ENCODE measurements at places on chromosomes 7 and 10.

GRCh38 chr7:28630350-28630749 lies 218.0 kb downstream of the CREB5 start:
- no peaks in the 10 kb centered on the region for H3K27me3 ChIP-seq
- no peak overlapping the region for H3K4me3 ChIP-seq
- no peak overlapping the region for H3K27ac ChIP-seq
- H3K4me1 ChIP-seq: peaks cover 26% of the 10 kb centered on the region
- no peak for DNase-seq
- no peaks in the 10 kb centered on the region for H3K36me3 ChIP-seq

DNA sequence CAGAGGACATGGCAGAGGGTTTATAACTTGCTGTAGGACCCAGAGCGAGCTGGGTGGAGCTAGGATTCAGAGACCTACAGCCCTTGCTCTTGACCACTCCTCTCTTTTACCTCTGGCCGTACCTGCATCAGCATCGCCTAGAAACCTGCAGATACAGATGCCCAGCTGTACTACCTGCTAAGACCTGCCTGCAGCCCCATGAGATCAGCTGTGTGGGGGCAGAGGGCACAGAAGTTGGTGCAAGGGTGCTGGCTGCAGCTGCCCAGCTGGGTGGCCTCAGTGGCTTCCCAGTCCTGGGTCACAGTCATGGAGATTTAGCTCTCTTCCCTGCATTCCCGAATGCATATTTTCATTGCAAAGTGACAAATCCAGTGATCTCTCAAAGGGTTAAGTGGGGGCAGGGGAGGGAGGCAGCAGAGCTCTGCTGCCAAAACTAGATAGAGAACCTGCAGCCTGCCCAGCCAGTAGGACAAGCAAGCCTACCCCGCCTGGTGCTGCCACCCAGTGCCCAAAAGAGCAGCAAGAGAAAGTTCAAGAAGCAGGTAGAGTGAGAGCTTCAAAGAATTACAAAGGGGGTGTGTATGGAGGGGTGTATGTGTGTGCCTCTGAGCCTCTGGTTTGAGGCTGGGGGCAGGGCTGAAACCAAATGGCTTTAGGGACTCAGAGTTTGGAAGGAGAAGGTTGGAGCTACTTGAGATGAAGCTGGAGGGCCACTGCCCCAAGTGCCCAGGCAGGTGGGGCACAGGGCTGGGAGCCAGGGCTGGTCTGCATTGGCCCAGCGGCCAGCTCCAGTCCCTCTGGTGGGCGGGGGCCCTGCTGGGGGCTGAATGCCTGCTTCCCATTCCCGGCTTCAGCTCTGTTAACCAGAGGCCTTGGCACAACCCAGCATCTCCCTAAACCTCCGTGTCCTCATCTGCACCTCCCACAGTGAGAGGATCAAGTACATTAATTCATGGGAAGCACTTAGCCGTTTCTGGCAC lies 6.9 kb downstream of the FAM241B start:
- peaks cover 9% of the 10 kb centered on the region for H3K4me1 ChIP-seq
- no peaks in the 10 kb centered on the region for H3K27me3 ChIP-seq
- no peak overlapping the region for H3K27ac ChIP-seq

GRCh38 chr7:76318488-76319353 lies 16.2 kb downstream of the HSPB1 start:
- H3K27ac ChIP-seq: peak overlapping the region; percentile 99
- no peak for DNase-seq
- H3K36me3 ChIP-seq: peaks cover 5% of the 10 kb centered on the region

DNA sequence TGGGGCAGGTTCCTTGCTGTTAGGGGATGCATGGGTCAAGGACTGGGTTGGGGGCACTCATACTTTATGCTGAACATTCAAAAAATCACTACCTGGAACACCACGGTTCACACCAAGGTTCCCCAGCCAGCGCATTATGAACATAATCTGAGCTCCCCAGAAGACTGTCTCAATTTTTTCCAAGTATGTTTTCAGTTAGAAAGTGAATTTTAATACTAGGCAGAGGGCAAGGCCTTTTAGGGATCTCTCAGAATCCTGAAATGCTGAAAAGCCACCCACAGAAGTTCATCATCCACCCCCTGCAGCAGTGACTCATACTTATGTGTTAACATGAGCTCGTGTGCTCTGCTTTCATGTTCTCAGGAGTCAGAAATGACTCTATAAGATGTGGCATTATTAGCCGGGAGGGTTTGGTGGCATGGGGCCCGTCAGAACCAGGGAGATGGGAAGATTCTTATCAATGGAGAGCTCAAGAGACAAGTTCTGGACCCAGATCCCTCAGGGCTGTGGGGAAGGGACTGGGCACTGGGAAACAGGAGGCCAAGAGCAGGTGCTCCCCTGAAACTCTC lies 185.2 kb upstream of the ITGB1 start:
- H3K36me3 ChIP-seq: no peaks in the 10 kb centered on the region
- no peak for DNase-seq
- H3K4me3 ChIP-seq: no peak overlapping the region
- H3K27me3 ChIP-seq: no peaks in the 10 kb centered on the region
- no peaks in the 10 kb centered on the region for H3K4me1 ChIP-seq

GRCh38 chr10:75294031-75294437 lies 58.3 kb upstream of the COMTD1 start:
- peaks cover 22% of the 10 kb centered on the region for H3K4me1 ChIP-seq
- no peaks in the 10 kb centered on the region for H3K27me3 ChIP-seq
- DNase-seq: no peak
- peak overlapping the region; percentile 93 for H3K27ac ChIP-seq

DNA sequence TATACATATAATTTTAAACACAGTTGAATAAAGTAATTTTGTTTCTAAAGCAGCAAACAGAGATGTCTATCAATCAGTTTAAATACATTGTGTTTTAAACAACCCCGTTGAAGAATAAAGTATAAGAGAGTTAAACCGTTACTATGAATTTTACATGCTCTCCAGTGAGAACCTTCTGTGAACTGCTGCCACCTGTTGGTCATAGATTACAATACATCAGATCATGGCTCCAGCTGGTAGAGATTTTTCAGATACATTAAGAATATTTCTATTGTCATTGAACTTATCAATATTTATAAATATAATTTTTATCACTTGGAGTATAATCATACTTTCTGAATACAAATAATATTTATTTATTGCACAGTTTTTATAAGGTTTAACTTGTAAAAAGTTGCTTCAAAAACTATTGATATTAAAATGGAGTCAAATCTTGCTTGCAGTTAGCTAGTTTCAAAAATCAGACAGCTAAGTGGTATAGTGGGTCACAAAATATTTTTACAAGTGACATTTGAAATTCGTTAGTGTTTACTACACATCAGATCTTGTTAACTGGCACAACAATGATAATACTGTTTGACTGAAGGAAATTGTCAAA lies 561.2 kb upstream of the PHF14 start:
- no peaks in the 10 kb centered on the region for H3K36me3 ChIP-seq
- no peak for DNase-seq
- H3K27me3 ChIP-seq: no peaks in the 10 kb centered on the region

DNA sequence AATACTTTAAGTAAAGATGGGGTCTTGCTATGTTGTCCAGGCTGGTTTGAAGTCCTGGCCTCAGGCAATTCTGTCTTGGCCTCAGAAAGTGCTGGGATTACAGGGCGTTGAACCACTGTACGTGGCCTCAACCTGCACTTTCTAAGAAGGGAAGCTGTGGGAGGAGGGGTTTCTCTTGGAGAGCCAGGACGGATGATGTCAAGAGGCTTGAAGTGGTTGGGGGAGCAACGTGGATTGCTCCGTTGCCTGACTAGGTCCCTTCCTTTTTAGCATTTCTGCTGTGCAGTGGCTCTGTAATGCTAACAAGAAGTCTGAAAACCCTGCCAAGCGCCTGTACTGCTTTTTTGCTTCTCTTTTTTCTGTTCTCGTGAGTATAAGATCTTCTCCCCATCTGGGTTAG lies 7.2 kb downstream of the BUD23 start:
- H3K27me3 ChIP-seq: no peaks in the 10 kb centered on the region
- H3K4me1 ChIP-seq: peaks cover under 1% of the 10 kb centered on the region
- no peak for DNase-seq
- no peak overlapping the region for H3K27ac ChIP-seq
- H3K4me3 ChIP-seq: no peak overlapping the region

GRCh38 chr7:85074-85882 lies 107.1 kb upstream of the FAM20C start:
- no peaks in the 10 kb centered on the region for H3K36me3 ChIP-seq
- no peaks in the 10 kb centered on the region for H3K27me3 ChIP-seq
- peaks cover 46% of the 10 kb centered on the region for H3K4me1 ChIP-seq
- no peak for DNase-seq

- H3K4me3 ChIP-seq: no peak overlapping the region
- DNase-seq: no peak
- H3K4me1 ChIP-seq: no peaks in the 10 kb centered on the region
These were observed 27.3 kb downstream of the DENND11 start for GRCh38 chr7:141674702-141675101.

DNA sequence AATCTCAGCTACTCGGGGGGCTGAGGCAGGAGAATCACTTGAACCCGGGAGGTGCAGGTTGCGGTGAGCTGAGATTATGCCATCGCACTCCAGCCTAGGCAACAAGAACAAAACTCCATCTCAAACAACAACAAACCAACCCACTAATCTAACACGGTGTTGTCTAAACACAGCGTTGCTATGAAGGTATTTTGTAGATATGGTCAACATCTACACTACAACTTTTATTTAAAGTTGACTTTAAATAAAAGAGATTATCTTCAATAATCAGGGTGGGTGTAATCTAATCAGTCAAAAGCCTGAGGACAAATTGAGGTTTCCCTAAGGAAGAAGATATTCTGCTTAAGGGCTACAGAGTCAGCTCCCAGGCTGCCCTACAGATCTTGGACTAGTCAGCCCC lies 24.2 kb downstream of the BAIAP2L1 start:
- H3K4me3 ChIP-seq: no peak overlapping the region
- no peaks in the 10 kb centered on the region for H3K4me1 ChIP-seq
- H3K27ac ChIP-seq: no peak overlapping the region

GRCh38 chr10:132248455-132249225 lies 59.1 kb downstream of the STK32C start:
- H3K4me1 ChIP-seq: no peaks in the 10 kb centered on the region
- H3K27ac ChIP-seq: no peak overlapping the region
- no peak overlapping the region for H3K4me3 ChIP-seq
- H3K27me3 ChIP-seq: no peaks in the 10 kb centered on the region

DNA sequence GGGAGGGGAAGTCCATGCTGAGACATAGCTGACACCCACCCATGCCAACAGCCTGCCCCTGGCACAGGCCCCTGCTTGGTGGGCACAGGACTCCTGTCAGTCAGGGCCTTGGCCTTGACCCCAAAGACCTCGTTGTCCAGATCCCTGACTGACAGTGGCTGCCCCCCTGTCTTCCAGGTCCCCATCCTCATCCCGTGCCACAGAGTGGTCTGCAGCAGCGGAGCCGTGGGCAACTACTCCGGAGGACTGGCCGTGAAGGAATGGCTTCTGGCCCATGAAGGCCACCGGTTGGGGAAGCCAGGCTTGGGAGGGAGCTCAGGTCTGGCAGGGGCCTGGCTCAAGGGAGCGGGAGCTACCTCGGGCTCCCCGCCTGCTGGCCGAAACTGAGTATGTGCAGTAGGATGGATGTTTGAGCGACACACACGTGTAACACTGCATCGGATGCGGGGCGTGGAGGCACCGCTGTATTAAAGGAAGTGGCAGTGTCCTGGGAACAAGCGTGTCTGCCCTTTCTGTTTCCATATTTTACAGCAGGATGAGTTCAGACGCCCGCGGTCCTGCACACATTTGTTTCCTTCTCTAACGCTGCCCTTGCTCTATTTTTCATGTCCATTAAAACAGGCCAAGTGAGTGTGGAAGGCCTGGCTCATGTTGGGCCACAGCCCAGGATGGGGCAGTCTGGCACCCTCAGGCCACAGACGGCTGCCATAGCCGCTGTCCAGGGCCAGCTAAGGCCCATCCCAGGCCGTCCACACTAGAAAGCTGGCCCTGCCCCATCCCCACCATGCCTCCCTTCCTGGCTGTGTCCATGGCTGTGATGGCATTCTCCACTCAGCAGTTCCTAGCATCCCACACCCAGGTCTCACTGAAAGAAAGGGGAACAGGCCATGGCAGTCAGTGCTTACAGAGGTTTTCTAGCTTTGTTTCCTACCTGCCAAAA lies 197.2 kb downstream of the EBF3 start:
- H3K4me1 ChIP-seq: no peaks in the 10 kb centered on the region
- H3K27me3 ChIP-seq: no peaks in the 10 kb centered on the region
- H3K27ac ChIP-seq: no peak overlapping the region
- no peak overlapping the region for H3K4me3 ChIP-seq
- DNase-seq: peak; percentile 61

DNA sequence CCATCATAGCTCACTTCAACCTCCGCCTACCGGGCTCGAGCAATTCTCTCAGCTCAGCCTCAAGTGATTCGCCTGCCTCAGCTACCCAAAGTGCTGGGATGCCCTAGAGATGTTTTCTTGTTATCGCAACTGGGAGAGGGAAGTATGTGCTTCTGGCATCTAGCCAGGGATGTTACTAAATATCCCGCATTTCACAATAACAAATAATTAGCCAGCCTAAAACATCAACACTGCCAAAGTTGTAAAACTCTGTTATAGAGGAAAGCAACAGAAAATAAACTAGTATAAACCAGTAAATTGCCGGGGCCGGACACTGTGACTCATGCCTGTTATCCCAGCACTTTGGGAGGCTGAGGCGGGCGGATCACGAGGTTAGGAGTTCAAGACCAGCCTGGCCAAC lies 7.2 kb downstream of the INA start:
- H3K27ac ChIP-seq: no peak overlapping the region
- no peaks in the 10 kb centered on the region for H3K36me3 ChIP-seq
- DNase-seq: no peak
- H3K27me3 ChIP-seq: no peaks in the 10 kb centered on the region
- H3K4me3 ChIP-seq: no peak overlapping the region
- H3K4me1 ChIP-seq: no peaks in the 10 kb centered on the region

DNA sequence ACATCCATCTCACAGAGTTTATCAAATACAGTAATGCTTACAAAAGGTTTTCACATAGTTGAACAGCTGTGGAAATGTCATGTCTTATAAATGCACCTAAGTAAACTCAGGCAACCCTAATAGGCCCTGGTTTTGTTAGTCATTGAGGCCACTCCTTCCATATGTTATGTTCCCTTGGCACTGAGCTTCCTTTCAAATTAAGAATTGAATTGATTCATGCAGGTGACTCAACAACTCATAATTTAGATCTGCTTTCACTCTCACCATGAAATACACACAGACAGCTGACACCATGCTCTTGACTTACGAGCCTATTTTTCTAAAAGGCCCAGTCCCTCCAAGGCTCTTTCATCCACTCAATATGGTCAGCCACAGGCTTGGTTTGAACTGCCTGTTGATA lies 476.9 kb downstream of the KCNMA1 start:
- no peaks in the 10 kb centered on the region for H3K36me3 ChIP-seq
- H3K27ac ChIP-seq: no peak overlapping the region
- no peak overlapping the region for H3K4me3 ChIP-seq
- DNase-seq: no peak

- no peak for DNase-seq
- H3K36me3 ChIP-seq: no peaks in the 10 kb centered on the region
- peaks cover 46% of the 10 kb centered on the region for H3K4me1 ChIP-seq
- H3K27ac ChIP-seq: peak overlapping the region; percentile 98
These were observed 3.4 kb downstream of the CAV1 start for GRCh38 chr7:116528008-116528789.

GRCh38 chr7:106463851-106464611 lies 179.2 kb upstream of the NAMPT start:
- H3K4me1 ChIP-seq: no peaks in the 10 kb centered on the region
- DNase-seq: no peak
- no peaks in the 10 kb centered on the region for H3K36me3 ChIP-seq
- H3K4me3 ChIP-seq: no peak overlapping the region

GRCh38 chr10:108894402-108895301 lies 1028.7 kb downstream of the XPNPEP1 start:
- H3K27ac ChIP-seq: no peak overlapping the region
- H3K27me3 ChIP-seq: no peaks in the 10 kb centered on the region
- no peak overlapping the region for H3K4me3 ChIP-seq
- H3K36me3 ChIP-seq: no peaks in the 10 kb centered on the region
- no peaks in the 10 kb centered on the region for H3K4me1 ChIP-seq
- no peak for DNase-seq

All from vagina (tissue), 2 donors.